ENCODE measurements at places on chromosomes 12 and 14.
A peak's percentile ranks its signal among the peaks of the same experiment; 100 is the strongest.

- no peak for DNase-seq
Observed at GRCh38 chr12:121858662-121859572, at the start of gene HPD. TSS of gene HPD (minus strand) at chr12:121858859. CDS start at chr12:121858823, 36 bp downstream.

DNA sequence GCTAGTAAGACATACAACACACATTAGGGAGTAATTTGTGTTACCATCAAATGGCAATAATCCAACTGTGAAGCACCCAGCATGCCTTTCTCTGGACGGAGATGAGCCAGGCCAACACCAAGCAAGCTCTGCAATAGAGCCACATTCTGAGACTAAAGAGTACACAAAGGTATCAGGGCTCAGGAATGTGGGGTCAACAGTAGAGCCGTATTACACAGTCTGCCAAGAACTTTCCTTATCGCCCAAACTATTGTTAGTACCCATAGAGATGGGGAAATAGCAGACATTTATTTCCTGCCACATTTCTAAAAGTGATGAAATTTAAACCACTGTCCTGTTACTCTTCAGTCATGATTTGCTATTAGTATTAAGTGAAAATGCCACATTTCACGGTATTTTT lies 113.7 kb downstream of the BMP4 start:
- DNase-seq, result no peak

DNA sequence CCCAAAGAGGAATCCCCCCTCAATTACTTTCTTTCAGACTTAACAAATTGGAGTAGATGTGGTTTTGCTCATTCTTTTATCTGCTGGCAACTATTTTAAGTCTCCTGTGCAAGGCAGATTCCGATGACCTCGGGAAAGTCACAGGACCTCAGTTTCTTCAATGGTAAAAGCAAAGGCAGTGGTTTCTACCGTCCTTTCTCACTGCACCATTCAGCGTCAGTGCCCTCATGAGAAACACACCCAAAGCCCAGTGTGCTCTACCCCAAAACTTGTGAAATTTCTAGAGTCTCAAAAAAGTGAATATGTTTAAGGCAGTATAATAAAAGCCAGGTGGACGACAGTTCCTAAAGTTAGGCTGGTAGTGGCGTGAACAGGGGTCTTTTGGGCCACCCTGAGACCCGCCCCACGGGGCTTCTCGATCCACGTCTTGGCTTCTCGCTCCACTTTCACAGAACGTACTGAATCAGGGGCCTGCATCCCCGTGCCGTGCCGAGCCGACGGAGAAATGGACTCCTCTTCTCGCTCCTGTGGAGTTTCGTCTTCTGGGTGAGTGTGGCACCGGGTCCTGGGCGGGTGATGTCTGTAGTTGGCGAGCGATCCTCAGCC lies 1.3 kb upstream of the ARHGAP5 start:
- DNase-seq, result peak; percentile 21

DNA sequence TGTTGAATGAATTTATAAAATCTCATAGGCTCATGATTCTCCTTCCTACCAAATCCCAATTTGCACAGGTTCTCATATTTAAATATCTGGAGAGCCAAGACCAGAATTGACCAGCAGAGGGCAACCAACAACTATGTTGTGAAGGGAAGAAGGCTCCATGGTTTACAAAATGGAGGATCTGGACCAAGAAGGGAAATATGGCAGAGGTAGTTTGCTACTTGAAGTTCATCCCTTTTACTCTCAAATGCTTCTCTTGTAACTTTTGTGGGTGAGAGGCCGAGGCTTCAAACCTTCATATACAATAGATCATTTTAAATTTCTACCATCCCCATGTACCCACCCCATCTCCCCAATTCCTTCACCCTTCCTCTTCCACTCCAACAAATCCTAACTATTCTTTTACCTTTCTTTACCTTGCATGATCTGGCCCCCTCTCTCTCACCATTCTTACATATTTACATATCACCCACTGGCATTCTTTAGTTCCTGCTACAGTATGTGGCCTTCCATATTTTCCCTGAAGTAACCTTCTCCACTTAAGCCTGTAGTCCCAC lies 3.8 kb upstream of the SMARCC2 start:
- DNase-seq, result peak; percentile 96

DNA sequence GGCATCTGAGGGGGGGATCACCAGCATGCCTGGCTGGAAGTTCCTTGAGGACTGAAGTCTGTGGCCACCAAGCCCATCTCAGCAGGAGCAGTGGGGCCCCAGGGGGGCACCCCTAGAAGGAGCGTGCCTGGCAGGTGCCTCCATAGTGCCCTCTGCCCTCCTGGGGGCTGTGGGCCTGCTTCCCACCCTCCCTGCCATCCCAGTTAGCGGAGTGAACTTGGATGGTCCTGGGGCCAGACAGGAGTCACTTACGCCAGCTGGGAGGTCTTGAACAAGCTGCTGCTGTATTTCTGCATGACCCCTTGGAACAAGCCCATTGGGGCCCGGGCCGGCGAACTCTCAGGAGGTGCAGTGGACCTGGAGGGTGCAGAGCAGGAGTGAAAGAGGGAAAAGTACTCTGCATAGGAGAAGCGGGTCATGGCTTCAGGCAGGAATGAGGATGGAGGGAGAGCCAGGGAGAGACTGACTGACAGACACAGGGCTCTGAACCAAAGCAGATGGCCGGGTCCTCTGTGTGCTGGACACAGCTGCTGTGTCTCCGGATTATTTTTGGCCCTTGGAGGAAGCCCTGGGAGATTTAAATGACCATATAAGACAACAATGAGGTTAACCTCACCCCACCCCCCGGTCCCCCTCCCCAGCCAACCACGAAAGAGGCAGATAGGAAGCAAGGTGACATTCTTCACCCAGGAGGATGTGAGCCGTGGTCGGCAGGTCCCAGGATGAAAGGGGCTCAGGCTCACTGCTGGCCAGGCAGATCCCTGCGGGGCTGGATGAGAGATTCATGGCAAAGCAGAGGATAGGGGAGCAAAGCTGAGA lies 19.6 kb downstream of the ASB2 start:
- no peak for DNase-seq

DNA sequence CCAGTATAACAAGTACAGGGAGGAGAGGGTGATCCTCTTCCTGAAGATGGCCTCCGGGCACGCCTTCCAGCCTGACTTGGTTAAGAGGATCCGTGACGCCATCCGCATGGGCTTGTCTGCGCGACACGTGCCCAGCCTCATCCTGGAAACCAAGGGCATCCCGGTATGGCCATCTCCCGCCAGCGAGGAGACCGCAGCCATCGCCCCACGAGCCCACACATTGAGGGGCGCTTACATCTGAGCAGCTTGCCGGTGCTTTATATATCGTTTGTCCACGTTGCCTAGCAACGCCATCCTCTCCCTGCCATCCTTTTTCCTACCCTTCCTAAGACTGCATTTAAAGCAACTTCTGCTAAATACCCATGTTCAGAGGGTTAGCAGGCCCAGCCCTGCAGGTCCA lies 71.5 kb downstream of the AACS start:
- no peak for DNase-seq

DNA sequence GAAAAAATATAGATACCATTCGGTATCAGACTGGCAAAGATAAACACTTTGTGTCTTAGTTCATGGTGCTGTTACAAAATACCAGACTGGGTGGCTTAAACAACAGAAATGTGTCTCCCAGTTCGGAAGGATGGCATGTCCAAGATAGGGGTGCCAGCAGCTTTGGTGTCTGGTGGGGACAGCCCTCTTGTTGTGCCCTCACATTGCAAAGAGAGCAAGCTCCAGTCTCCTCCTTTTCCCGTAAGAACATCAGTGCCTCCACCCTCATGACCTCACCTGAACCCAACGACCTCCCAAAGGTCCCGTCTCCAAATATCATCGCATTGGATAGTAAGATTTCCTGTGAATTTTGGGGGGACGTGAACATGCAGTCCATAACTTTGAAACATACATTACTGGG lies 12.4 kb downstream of the ZBTB42 start:
- DNase-seq, result no peak

DNA sequence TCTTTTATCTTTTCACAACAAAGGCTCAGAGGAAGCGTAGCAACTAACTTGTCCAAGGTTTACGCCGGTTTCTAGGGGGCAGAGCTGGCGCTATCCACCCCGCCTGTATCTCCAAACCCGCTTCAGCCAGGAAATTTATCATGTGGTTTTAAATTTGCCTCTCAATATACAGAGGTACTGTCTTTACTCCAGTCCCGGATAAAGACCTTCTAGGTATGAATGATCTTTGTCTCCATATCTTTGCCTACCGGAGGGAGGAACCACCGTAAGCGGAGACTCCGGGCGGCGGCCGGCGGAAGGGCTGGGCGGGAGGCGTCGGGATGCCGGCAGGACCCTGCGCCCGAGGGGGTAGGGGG lies 693 bp upstream of the RIMKLB start:
- DNase-seq, result no peak

DNA sequence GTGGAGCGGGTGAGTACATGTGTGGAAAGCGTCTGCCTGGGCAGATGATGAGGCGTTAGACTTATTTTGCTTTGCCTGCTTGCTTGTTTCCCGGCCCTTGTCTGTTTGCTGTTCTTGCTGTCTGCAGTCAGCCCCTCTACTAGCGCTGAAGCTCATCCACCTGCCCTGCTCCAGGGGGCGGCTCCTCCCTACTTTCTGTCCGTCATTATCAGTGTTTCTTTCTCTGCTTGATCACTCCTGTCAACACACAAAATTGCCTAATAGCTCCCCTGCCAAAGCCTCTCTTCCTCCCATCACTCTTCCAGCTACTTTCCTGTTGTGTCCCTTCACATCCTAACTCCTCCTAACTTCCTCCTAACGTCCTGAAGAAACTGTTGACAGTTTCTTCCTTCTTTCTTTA lies 34.9 kb upstream of the GALNT8 start:
- DNase-seq, result no peak

DNA sequence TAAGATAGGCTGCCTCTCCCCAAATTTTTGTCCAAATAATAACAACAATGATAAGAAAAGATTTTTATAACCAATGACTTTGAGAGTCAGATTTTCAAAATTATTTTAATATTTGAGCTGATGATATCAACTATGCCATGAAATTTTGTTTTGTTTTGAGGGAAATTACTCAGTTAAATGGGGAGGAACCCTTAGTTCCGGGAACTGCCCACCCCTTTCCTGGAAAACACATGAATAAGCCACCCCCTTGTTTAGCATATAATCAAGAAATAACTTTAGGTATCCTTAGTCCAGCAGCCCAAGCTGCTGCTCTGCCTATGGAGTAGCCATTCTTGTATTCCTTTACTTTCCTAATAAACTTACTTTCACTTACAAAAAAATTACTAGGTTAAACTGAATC lies 61.4 kb downstream of the HMGA2 start:
- DNase-seq, result peak; percentile 42

DNA sequence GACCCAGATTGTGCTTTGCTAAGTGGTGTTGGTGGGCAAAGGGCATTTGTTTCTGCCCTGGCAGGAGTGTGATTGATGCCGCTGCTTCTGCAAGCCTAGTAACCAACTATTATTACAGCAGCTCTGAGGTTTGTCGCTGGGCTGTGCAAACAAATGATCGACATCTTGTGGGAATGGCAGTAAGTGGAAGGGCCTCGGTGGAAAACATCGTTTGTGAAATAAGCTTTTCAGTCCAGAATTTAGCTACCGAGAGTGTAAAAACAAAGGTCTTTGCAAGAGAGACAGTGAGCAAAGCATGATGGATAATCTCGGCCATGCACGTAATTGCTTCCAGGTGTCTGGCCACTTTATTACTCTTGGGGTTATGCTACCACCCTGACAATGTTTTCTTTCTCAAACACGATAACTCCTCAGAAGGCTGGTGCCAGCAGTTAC lies 397.7 kb upstream of the PRICKLE1 start:
- DNase-seq, result no peak

GRCh38 chr14:95784137-95784536 lies 70.2 kb upstream of the TCL1A start:
- DNase-seq, result peak; percentile 2
